ENCODE measurements at places on chromosomes 6 and 20. TPM values are rescaled to one million over a fixed set of nuclear protein-coding genes. Genes with fewer than 3 reads are reported as not detected.

The GJA10 gene
- not detected for total RNA-seq

DNA sequence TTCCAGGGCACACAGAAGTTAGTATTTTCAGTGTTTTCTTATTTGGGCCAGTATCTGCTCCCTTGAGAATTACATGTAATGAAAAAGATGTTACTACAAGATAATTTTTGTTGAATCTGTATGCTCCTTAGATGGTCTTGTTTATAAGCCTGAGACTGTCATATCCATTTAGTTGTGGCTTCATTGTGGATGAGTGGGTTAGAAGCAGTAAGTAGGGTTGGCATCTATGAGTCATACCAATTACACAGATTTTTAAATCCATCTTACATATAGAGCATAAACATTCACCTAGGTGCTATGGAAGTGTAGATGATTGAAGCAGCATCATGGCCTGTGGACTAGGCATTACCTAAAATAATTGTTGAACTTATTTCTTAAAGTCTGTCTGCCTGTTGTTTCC lies 13.5 kb upstream of the BAG2 start:
- no peaks in the 10 kb centered on the region for H3K4me1 ChIP-seq
- H3K4me3 ChIP-seq: no peak overlapping the region
- no peak for DNase-seq
- no peaks in the 10 kb centered on the region for H3K27me3 ChIP-seq
- no peak overlapping the region for H3K27ac ChIP-seq

GRCh38 chr6:98941319-98941718 lies 6.4 kb downstream of the FBXL4 start:
- H3K4me1 ChIP-seq: peaks cover 16% of the 10 kb centered on the region
- no peak for DNase-seq
- no peaks in the 10 kb centered on the region for H3K36me3 ChIP-seq
- H3K27me3 ChIP-seq: no peaks in the 10 kb centered on the region
- no peak overlapping the region for H3K27ac ChIP-seq

GRCh38 chr6:69825904-69826303 lies 29.1 kb upstream of the LMBRD1 start:
- no peaks in the 10 kb centered on the region for H3K27me3 ChIP-seq
- no peaks in the 10 kb centered on the region for H3K4me1 ChIP-seq
- no peak for DNase-seq
- no peak overlapping the region for H3K27ac ChIP-seq
- H3K4me3 ChIP-seq: no peak overlapping the region

The PACRG gene
- 1.8 TPM for total RNA-seq

DNA sequence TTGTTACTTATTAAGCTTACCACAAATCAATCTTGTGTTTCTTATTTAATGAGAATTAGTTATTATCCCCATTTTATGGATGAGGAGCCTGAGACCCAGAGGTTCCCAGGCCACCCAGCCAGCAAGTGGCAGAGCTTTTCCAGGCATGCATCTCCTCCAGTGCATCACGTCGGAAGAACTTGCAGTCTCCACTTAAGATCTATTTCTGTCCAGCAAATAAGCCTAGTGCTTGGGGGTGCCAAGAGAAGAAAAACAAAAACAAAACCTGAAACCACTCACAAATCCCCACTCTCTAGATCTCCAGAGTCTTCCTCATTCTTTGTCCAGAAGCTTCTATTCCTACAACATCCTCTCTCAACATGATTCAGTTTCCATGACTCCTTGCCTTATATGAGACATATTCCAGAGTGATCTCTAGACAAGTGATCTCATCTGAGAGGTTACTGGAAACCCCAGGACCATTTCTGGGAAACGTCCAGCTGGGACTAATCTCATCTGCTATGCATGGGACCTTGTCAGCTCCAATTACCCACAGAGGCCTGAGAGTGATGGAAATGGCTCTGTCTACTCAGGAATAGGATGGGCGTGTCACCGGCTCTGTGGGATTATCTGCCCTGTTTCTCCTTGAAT lies 4.1 kb downstream of the GUCA1B start:
- no peaks in the 10 kb centered on the region for H3K4me1 ChIP-seq
- no peaks in the 10 kb centered on the region for H3K27me3 ChIP-seq
- no peak overlapping the region for H3K4me3 ChIP-seq
- DNase-seq: no peak
- no peak overlapping the region for H3K27ac ChIP-seq
- H3K36me3 ChIP-seq: no peaks in the 10 kb centered on the region

The ZNF391 gene
- 0.32 TPM for total RNA-seq

DNA sequence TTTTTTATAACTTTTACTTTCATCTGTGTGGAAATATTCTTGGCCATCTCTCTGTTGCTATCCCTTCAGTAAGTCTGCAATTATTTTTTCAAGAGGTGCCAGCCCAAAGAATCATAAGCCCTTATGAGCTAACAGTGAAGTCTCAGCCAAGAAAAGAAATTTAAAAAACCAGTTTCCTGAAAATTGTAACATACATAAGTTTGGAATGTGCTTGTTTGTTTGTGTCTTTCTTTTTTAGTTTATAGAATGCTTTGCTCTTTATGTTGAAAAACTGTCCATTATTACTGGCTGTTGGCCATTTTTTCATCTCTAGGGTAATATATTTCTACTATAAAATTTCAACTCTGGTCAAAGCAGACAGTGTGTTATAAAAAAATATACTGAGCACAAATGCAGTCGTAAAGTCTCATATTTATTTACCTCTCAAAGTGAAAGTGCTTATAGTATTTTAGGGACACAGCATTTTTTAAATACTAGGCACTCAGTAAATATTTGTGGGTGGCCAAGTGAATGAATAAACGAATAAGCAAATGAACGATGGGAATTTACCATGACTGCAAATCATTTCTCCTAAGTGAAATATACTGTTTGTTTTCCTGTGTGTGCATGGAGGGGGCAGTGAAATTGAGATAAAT lies 659.7 kb downstream of the KIF16B start:
- no peaks in the 10 kb centered on the region for H3K4me1 ChIP-seq
- H3K27ac ChIP-seq: no peak overlapping the region
- no peak for DNase-seq
- H3K27me3 ChIP-seq: no peaks in the 10 kb centered on the region
- no peaks in the 10 kb centered on the region for H3K36me3 ChIP-seq
- H3K4me3 ChIP-seq: no peak overlapping the region

The EFCAB8 gene
- not detected for total RNA-seq

GRCh38 chr20:15563836-15564235 lies 1009.4 kb downstream of the KIF16B start:
- no peaks in the 10 kb centered on the region for H3K27me3 ChIP-seq
- no peak for DNase-seq
- H3K4me1 ChIP-seq: no peaks in the 10 kb centered on the region
- H3K4me3 ChIP-seq: no peak overlapping the region
- H3K27ac ChIP-seq: no peak overlapping the region
- no peaks in the 10 kb centered on the region for H3K36me3 ChIP-seq

DNA sequence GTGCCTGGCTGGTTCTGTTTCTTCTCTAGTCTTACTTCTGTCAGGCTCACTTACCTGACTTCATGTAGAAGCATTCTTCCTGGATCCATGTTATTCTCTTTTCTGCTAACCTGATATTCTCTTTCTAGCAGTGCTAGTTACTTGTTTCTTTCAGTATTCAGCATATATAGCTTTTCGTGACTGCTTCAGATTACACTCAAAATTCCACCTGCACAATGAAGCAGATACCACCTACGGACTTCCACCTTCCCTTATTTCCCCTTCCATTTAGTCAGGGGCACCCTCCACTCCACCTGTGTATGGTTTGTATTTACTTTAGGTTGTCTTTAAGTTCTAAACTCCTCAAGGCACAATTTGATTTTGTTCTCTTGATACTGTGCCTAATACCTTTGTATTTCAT lies 36.8 kb downstream of the ZFAND3 start:
- H3K4me3 ChIP-seq: no peak overlapping the region
- no peak for DNase-seq
- H3K36me3 ChIP-seq: no peaks in the 10 kb centered on the region
- no peak overlapping the region for H3K27ac ChIP-seq
- H3K27me3 ChIP-seq: no peaks in the 10 kb centered on the region
- H3K4me1 ChIP-seq: peaks cover 46% of the 10 kb centered on the region

The ABCF1 gene
- 64.2 TPM for total RNA-seq

The PCSK2 gene
- total RNA-seq: not detected

The OARD1 gene
- total RNA-seq: 13.5 TPM

The TGM3 gene
- not detected for total RNA-seq

The HLA-B gene
- total RNA-seq: 402 TPM

GRCh38 chr6:110520992-110521543 lies 44.7 kb upstream of the SLC22A16 start:
- no peaks in the 10 kb centered on the region for H3K27me3 ChIP-seq
- H3K27ac ChIP-seq: no peak overlapping the region
- H3K4me1 ChIP-seq: no peaks in the 10 kb centered on the region
- no peak for DNase-seq
- no peaks in the 10 kb centered on the region for H3K36me3 ChIP-seq

The CDH4 gene
- 1.0 TPM for total RNA-seq

DNA sequence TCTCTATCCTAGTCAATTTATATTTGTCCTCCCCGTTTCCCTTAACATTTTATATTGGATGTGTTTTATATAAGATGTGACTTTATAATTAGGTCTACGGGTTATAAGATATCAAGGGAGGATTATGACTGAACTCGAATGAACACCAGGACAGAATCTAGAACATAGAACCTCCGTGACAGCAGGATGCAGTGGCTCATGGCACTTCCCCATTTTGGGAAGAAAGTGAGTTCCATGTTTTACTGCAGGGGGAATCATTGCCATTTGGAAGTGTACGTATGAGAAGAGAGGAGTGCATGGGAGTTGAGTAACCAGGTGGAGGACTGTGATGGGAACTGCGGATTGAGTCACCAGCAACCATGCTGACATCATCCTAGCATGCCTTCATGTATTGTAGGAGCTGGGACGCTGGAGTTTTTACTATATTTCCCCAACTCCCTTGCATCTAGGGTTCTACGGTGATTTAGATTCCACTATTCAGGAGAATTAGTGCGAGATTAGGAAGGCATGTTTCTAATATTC lies 56.1 kb upstream of the FOXC1 start:
- DNase-seq: no peak
- no peaks in the 10 kb centered on the region for H3K4me1 ChIP-seq
- peak overlapping the region; percentile 82 for H3K4me3 ChIP-seq
- no peaks in the 10 kb centered on the region for H3K27me3 ChIP-seq

- H3K36me3 ChIP-seq: no peaks in the 10 kb centered on the region
- DNase-seq: no peak
- H3K4me3 ChIP-seq: no peak overlapping the region
- no peak overlapping the region for H3K27ac ChIP-seq
Measured at GRCh38 chr20:43665466-43666176, 1.3 kb upstream of the MYBL2 start.

- no peak for DNase-seq
- no peak overlapping the region for H3K4me3 ChIP-seq
- no peaks in the 10 kb centered on the region for H3K27me3 ChIP-seq
- no peaks in the 10 kb centered on the region for H3K36me3 ChIP-seq
Measured at GRCh38 chr6:156820089-156820798, 43.1 kb downstream of the ARID1B start.

The GPX5 gene
- total RNA-seq: not detected
